ENCODE measurements at places on chromosomes 13 and 19.

DNA sequence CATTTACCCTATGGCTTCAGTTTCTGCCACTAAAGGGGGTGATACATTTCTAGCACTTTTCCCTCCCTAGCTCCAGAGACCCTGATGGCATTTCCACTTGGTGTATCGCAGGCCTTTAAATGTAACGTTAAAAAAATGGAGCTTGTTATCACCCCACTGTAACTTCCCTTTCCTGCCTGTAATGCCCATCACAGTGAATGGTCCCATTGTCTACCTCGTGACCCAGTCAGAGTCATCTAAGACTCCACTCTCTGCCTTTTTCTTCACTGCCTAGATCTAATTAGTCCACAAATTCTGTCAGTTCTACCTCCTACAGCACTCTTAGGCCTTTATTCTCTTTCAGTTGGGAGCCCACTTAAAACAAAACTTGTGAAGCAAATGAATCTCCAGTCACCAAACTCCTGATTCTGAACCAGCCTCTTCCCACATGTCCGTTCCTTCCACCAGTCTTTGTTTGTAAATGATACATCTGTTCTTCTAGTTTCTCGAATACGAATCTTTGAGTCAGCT lies 64.8 kb downstream of the NHLRC3 start:
- no peak for DNase-seq

- DNase-seq, result no peak
These were observed 234.1 kb downstream of the FOXO1 start for GRCh38 chr13:40432018-40432978.

- DNase-seq, result no peak
These were observed 780 bp upstream of the TSPAN16 start for GRCh38 chr19:11295180-11295579.

DNA sequence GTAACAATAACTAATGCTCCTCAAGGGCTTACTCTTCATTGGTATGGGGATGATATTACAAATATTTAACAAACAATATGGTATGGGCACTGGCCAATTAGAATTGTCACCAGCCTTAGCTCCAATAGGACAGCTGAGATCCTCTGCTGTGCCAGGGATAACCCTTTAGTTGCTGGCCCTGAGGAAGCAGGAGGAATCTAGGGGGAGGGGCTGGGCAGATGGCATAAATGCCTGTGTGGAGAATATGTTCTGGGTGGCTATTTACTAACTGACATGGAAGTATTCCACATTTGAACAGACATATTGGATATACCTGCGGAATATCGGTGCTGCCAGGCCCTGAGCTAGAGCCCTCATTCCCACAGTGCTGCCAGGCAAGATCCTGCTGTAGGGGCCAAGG lies 16.6 kb upstream of the LRCH1 start:
- DNase-seq, result no peak

GRCh38 chr13:105599477-105600037 lies 935.9 kb downstream of the EFNB2 start:
- no peak for DNase-seq

GRCh38 chr13:36819739-36820090 lies 693 bp downstream of the RFXAP start:
- DNase-seq, result peak; percentile 11

- DNase-seq, result peak; percentile 30
These were observed 1.2 kb downstream of the S1PR4 start for GRCh38 chr19:3179739-3180293.

- no peak for DNase-seq
These were observed 30.1 kb upstream of the USP12 start for GRCh38 chr13:27201661-27202060.

GRCh38 chr13:113040597-113041292 lies 64.8 kb upstream of the F7 start:
- DNase-seq, result no peak

- DNase-seq, result no peak
These were observed 543.0 kb downstream of the IRS2 start for GRCh38 chr13:109243311-109243951.

- DNase-seq, result no peak
These were observed 59.6 kb downstream of the CELF5 start for GRCh38 chr19:3283886-3284657.

GRCh38 chr13:75812751-75813181 lies 176.6 kb downstream of the LMO7 start:
- no peak for DNase-seq

DNA sequence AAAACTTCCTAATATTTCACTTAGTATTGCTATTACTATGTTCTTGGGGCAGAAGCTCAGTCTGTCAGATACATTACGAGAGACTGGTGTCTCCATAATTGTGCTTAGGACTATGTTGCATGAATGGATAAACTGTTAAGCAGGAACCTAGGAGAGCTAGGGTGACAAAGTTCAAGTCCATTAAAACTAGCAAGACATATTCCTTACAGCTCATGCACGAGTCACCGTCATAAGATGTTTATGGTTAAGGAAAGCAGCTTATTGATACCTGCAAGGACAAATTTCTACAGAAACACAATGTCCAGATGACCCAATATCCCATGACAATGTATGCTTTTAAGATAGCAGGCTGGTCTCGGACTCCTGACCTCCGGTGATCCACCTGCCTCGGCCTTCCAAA lies 5.7 kb upstream of the ZNF813 start:
- no peak for DNase-seq

GRCh38 chr13:92126399-92126798 lies 728.0 kb downstream of the GPC5 start:
- DNase-seq, result no peak

GRCh38 chr13:101382701-101383100 lies 33.6 kb downstream of the NALCN start:
- DNase-seq, result no peak

DNA sequence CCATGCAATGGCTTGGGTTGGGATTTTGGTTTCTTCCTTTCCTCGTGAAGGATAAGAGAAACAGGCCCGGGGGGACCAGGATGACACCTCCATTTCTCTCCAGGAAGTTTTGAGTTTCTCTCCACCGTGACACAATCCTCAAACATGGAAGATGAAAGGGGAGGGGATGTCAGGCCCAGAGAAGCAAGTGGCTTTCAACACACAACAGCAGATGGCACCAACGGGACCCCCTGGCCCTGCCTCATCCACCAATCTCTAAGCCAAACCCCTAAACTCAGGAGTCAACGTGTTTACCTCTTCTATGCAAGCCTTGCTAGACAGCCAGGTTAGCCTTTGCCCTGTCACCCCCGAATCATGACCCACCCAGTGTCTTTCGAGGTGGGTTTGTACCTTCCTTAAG lies 24.1 kb downstream of the SPC24 start:
- no peak for DNase-seq

DNA sequence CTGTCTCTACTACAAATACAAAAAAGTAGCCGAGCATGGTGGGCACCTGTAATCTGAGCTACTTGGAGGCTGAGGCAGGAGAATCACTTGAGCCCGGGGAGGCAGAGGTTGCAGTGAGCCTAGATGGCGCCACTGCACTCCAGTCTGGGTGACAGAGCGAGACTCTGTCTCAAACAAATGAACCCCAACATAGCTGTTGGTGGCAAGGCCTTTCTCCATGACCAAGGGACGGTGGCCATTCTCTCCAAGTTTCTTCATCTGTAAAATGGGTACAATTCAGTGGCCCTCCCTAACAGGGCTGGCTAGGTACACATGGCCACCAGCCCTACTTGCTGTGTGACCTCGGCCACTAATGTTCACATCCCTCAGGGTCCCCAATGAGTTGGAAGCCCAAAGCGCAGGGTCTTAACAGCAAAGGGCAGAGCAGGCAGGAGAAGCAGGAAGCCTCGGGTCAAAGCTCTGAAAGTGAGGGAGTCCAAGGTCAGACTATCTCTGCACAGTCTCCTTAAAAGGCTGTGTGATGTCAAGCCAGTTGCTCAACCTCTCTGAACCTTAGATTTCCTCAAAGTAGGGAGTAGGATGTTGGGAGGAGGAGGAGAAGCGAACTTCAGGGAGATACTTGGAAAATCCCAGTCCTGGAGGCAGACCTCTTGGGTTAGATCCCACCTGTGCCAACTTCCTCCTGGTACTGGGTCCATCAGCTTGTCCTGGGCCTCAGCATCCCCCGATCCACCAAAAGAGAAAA lies 2.7 kb downstream of the JUND start:
- no peak for DNase-seq

DNA sequence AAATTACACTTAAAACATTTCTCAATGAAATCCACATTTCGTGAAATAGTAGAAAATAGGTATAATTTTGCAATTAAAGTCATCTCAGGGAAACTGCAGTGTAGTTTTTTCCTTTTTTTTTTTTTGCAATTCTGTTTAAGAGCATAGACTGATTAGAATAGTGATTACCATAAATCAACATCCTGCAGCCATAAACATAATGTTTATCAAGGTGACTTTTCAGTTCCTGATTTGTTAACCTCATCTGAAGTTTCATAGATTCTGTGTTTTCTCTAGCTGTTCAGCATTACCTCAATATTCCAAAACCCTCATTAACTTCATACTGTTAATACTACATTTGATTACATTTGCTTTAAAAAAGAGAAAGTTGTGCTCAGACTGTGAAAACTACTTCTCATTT lies 286.3 kb upstream of the DACH1 start:
- DNase-seq, result no peak

DNA sequence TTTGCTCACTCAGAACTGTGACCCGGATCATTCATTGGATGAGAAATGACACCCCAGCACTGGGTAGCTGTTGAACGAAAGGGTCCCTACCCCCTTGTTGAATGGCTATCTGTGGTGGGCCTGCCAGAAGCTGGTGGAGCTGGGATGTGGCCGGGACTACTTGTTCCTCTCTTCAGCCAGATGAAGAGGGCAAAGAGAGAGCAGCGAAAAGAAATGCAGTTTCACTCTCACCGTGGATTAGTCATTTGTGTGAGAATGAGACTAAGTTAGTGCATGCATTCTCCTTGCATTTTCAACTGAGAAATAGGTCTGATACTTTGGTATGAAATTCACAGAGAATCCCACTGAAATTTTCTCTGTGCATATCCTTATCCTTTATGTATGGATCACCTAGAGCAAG lies 553.1 kb downstream of the IRS2 start:
- DNase-seq, result no peak

- DNase-seq, result no peak
These were observed 6.4 kb upstream of the TPM4 start for GRCh38 chr19:16069813-16070365.

- DNase-seq, result no peak
These were observed 160.2 kb upstream of the GPR12 start for GRCh38 chr13:26920614-26921355.

- DNase-seq, result no peak
These were observed 218.8 kb upstream of the SGCG start for GRCh38 chr13:22961835-22962537.

- no peak for DNase-seq
These were observed 20.3 kb downstream of the ZNF699 start for GRCh38 chr19:9289231-9289884.

GRCh38 chr19:9362905-9363304 lies at the start of gene ZNF177:
TSS of gene ZNF177 (plus strand) at chr19:9363013. CDS start at chr19:9378312, 15,299 bp downstream.
- no peak for DNase-seq

DNA sequence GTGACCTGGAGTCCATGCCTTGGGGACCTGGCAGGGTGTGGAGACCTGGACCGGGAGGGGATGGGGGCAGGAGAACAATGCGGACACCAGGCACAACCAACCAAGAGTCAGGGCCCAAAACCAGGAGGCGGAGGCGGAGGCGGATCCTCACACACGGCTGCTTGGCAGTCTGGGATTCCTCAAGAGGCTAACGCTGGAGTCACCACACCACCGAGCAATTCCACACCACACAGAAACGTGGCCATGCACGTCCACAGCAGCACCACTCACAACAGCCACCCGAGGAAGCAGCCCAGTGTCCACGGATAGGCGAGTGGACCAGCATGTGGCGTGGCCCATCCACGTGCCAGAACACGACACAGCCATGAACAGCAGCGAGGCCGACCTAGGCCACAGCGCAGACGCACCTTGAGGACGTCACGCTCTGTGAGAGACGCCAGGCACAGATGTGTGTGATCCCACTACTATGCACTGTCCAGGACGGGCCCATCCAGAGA lies 17.7 kb downstream of the SBNO2 start:
- no peak for DNase-seq

- DNase-seq, result no peak
These were observed 116.8 kb downstream of the DNAJC3 start for GRCh38 chr13:95793781-95794180.

GRCh38 chr13:89988206-89988605 lies 1359.3 kb upstream of the MIR17HG start:
- DNase-seq, result no peak

DNA sequence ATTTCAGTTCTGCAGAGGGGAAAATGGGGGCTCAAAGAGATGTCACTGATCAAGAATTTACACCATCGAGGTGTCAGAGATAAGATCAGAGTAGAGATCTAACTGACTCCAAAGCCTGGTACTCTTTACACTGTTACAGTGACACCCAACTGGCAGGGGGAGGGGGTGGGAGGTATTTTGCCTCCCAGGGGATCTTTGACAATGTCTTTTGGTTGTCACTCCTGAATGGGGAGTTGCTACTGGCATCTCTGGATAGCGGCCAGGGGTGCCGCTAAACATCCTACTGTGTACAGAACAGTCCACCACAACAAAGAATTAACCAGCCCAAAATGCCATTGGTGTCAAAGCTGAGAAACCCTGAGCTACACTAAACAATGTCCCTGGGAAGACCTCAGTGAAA lies 3.1 kb downstream of the FPR3 start:
- no peak for DNase-seq

DNA sequence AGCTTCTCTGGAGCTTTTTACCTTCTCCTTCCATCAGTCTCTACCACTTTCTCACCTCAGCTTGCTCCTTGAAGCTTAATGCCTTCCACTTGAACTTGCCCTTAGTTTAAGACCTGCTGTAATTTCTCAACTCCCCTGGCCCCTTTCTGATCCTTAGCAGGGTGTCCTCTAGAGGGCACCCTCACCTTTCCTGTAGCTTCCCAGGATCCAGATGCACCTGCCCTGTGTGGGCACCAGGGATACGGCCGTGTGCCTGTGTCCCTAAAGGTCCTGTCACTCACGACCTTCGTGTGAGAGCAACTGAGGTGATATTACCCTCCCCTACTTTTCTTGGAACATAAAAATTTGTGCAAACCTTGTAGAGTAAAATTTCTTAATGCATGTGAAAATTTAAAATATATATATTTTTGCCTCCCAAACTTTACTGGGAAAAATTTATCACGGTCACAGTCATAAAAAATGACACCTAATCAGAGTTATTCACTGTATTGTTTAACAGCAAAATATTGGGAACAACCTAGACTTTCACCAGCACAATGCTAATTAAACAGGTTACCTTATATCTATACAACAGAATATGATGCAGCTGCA lies 46.4 kb downstream of the PSG3 start:
- DNase-seq, result no peak

- no peak for DNase-seq
These were observed 137.5 kb downstream of the KCNRG start for GRCh38 chr13:50152655-50153309.

Data from stimulated activated CD4-positive, alpha-beta T cell treated with anti-CD3 and anti-CD28 coated beads, Interleukin-1b, Interleukin-23, amount 100 ng/mL, for 4 hours (primary cell).